ENCODE measurements at places on chromosomes 13 and 19. TPM values are rescaled to one million over a fixed set of nuclear protein-coding genes. Genes with fewer than 3 reads are reported as not detected.
A peak's percentile ranks its signal among the peaks of the same experiment; 100 is the strongest.

COMMD6 gene
- 132 TPM for total RNA-seq

MEIOSIN gene
- not detected for total RNA-seq

ZNF382 gene
- total RNA-seq, result 0.51 TPM

PROZ gene
- total RNA-seq, result not detected

ZNF541 gene
- not detected for total RNA-seq

COG6 gene
- total RNA-seq, result 28.8 TPM

NOSIP gene
- total RNA-seq, result 57.9 TPM

CNMD gene
- total RNA-seq, result not detected

PEG3 gene
- not detected for total RNA-seq

IGFL1 gene
- total RNA-seq, result not detected

CDX2 gene
- not detected for total RNA-seq

DNA sequence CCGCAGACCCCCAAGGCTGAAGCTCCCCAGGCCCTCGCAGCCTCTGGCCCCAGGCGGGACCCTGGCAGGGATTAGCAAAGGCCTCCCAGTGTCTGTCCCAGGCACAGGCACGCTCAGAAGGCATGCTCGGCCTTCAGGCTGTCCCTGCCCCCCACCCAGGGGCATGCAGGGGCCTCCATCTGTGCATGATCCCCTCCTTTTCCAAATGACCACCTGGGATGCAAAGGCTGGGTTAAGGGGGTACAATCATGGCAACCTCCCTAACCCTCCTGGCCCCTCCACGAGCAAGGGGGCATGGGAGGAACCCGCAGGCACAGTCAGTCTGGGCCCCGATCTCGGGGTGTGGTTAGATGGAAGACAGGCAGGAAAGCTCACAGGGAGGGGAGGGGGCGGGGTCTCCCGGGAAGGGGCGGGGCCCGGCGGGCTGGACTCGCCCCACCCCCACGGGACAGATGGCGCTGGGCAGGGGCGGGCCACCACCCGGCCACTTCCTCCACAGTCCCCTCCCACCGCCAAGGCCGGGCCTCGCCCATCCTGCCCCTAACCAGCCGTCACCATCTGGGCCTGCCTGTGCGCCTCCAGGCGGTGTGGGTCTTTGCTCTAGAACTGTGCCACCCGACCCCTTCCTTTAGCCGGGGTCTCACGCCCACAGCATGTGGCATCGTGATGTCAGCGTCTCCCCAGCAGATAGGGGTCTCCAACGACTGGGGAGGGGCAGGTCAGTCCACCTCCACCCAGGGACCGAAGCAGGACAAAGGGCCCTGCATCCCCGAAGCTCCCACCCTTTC, 7.0 kb upstream of the REXO1 start:
- DNase-seq, result peak; percentile 92

DNA sequence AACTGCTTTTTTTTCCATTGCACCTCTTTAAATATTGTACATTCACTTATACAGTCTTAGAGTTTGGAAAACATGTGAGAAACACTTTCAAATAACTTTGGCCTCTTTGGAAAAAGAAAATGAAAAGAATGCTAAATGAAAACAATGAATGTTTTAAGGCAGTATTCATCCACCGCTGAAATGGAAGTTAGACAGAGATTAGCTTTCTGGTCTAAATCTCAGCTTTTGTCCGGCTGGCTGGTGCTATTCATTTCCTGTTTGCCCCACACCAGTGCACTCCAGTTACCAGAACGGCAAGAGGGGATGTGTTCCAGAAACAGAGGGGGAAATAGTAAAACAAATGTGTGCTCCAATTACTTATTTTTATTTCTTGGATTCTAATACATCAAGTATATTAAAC, 1201.3 kb downstream of the EFNB2 start:
- no peak for DNase-seq

DNA sequence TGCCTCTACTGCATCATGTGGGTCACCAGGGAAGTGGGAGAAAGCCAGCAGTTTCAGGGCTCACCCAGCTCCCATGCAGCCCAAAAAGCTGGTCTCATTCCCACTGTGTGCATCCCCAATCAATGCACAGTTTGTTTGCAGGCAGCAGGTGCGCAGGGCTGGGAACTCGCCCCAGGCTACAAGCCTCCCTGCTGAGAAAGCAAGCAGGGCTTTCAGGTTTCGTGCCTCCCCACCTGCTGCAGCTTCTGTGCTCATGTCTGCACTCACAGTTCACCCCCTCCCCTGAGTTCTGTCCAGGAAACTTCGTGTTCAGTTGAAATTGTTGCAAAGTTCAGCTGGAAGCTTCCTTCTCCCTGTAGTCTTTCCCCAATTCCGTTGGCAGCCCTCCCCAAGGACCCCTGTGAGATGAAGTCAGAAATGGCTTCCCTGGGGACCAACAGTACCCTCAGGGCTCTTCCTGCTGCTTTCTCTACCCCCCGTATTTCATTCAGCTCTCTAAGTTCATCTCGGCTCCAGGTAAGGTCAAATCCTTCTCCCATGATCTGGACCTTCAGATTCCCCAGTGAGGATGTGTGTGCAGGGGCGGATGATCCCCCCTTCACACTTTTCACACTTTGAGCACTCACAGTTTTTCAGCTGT, 10.3 kb upstream of the KLK3 start:
- DNase-seq, result no peak

- peak; percentile 97 for DNase-seq
These were observed 409.0 kb downstream of the COG6 start for GRCh38 chr13:40064154-40065097.

DNA sequence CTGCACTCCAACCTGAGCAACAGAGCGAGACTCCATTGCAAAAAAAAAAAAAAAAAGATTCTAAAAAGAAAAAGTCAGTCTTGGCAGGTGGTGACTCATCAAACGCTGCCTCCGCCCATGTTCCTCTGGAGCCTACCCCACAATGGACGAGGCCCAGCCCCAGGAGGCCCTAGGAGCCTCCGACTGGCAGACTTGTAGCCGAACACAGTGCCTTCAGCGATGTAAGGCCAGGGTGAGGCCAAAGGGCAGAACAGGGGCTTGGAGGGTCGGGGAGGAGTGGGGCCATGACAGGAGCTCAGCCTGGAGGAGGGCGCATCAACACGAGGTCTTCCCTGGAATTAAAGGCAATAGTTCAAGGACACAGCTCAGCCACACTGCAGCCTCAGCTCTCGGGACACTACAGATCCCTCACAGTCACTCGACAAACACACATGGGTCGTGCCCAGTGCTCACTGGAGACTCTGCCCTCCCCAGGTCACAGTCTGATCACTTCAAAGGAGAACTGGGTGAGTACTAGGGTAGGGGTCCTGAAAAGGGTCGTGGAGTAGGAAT, 5.1 kb downstream of the USE1 start:
- DNase-seq, result peak; percentile 88

DNA sequence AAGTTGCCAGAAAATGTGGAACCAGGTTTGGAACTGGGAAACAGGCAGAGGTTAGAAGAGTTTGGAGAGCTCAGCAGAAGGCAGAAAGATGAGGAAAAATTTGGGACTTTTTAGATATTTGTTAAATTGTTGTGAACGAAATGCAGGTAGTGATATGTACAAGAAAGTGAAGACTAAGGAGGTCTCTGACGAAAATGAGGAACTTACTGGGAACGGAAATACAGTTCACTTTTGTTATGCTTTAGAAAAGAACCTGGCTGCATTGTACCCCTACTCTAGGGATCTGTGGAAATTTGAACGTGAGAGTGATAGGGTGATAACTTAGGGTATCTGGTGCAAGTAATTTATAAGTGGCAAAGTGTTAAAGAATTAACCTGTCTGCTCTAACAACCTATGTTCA, 632.4 kb downstream of the SLITRK5 start:
- no peak for DNase-seq

- no peak for DNase-seq
These were observed 23.2 kb downstream of the NALCN start for GRCh38 chr13:101393140-101393539.

DNA sequence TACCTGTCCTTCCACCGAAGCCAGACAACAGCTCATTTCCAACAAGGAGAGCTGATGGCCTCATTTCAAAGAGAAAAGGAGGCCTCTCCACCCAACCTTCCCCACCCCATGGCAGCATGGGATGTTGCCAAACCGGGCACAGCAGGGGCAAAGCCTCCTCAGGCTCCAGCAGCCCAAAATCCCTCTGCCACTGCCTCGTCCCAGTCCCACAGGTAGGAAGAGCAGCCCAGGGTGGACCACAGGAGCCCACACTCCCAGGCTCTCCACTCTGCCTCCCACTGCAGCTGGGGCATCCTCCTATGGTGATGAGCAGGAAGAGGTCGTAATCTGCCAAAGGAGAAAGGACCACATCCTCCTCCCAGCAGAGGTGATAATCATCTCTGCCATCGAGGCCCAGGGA, 50.9 kb downstream of the PEPD start:
- no peak for DNase-seq

DNA sequence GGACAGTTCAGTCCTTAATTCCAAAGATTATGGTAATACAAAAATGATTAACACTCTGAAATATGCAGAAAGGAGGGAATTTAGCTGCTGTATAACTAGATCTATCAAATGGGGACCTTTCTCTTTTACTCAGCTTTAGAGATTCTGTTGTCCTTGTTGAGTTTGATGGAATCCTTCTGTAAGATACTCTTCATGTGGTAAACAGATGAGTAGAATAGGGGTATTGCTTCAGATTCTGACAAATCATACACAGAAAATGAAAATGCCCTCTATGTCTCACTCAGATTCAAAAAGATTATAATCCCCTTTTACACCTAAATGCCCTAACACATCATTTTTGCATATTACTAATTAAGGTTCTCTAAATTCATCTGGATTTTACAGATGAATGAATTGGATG, 50.7 kb downstream of the ARHGAP35 start:
- no peak for DNase-seq

GRCh38 chr13:43473437-43473836, 313.3 kb downstream of the ENOX1 start:
- no peak for DNase-seq

- no peak for DNase-seq
These were observed 7.0 kb downstream of the TBC1D4 start for GRCh38 chr13:75474956-75475355.

DNA sequence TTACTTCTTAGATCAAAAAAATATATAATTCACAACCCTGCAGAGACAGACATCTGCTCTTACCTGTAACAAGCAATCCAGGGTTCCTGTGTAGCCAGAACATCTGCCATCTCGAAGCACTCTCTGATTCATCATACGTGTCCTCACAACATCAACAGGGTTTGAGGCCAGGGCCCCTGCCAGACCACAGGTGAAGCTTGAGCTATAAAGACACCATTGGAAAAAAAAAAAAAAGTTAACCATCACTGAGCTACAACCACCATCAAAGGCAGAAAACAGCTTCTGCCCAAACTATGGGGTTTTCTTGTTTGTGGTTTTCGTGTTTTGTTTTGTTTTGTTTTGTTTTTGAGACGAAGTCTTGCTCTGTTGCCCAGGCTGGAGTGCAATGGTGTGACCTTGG, 19.3 kb downstream of the SLC25A30 start:
- no peak for DNase-seq

- DNase-seq, result no peak
These were observed 6.1 kb upstream of the ADGRE5 start for GRCh38 chr19:14375055-14375581.

DNA sequence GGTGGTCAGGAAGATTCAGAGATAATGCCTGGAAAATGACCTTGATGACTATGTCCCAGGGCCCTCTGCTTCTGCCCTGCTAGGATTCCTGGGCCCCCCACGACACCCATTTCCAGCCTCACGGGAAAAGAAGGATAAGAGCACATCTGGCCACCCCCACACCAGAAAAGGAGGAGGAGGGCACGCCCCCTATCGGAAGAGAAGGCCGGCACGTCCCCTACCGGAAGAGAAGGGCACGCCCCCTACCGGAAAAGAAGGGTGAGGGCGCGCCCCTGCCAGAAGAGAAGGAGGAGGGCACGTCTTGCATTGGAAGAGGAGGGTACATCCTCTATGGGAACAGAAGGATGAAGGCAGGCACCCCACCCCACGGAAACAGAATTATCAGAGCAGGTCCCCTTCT, 84.3 kb downstream of the IER2 start:
- peak; percentile 78 for DNase-seq

DNA sequence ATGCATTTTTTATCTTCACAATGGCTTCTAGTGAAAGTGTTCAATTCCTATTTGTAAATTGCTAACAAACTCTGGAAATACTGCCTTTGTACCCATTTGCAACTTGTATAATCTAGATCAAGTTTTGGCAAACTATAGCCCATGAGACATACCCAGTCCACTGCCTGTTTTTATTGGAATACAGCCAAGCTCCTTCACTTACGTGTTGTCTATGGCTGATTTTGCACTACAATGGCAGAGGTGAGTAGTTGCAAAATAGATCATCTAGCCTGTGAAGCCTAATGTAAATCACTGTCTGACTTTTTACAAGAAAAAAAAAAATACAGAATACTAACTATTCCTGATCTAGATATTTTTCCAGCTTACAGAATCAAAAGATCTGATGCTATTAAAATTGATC, 37.1 kb downstream of the DZIP1 start:
- DNase-seq, result peak; percentile 99

DNA sequence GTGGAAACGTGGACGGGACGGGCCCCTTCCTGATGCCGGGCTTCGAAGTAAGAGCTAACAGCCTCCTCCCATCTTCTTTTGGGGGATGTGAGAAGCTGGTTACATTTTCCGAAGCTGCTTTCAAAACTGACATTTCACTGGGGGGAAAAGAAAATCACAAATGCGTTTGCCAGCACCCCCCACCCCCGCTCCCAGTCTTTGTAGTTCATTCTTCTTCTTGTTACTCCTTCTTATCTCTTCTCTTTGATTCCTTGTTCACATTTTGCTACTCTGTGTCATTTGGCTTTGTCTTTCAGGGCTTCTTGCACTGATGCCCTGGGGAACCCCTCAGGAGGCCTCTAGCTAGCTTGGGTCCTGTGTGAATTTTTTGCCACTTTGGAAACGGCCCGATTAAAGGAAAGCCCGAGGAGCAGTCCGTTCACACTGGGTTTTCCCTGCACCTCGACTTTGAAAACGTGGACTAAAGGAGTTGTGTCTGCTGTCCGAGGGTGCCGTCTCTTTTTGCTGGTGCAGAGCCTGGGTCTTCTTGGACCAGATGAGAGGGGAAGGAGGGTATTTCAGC, 1.3 kb downstream of the CARM1 start:
- DNase-seq, result peak; percentile 23

- no peak for DNase-seq
These were observed 92.9 kb upstream of the SGCG start for GRCh38 chr13:23087880-23088279.

GRCh38 chr19:35715355-35715809, 2.4 kb upstream of the KMT2B start:
- no peak for DNase-seq

Data from MCF 10A (cell line).